Heart left ventricle (tissue), 16 donors: ENCODE measurements at places on chromosomes 2 and 18. TPM values are rescaled to one million over a fixed set of nuclear protein-coding genes. Genes with fewer than 3 reads are reported as not detected.

KIF1A gene
- total RNA-seq, result 3.5 TPM

DPP4 gene
- total RNA-seq, result 16.1 TPM

DSG3 gene
- not detected for total RNA-seq

PDE1A gene
- 4.9 TPM for total RNA-seq

SCG2 gene
- not detected for total RNA-seq

DNA sequence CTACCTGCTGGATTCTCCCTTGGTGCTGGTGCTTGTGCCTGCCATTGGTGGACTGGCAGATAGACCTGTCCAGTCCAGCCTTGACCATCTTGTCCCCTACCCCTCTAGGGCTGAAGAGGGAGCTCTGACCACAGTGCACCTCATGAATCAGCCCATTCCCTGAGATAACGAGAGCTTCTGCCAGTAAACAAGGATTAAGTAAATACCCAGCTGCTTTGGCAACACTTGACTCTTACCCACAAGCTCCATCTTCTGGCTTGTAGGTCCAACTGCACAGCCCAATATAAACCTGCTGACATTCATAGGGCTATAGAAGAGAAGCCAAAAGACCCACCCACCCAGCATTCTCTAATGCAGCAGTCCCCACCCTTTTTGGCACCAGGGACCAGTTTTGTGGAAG is 186.4 kb downstream of the PIK3C3 start:
- no peak for DNase-seq

- no peak for DNase-seq
These were observed 94.6 kb downstream of the PHLPP1 start for GRCh38 chr18:62809900-62810299.

DNA sequence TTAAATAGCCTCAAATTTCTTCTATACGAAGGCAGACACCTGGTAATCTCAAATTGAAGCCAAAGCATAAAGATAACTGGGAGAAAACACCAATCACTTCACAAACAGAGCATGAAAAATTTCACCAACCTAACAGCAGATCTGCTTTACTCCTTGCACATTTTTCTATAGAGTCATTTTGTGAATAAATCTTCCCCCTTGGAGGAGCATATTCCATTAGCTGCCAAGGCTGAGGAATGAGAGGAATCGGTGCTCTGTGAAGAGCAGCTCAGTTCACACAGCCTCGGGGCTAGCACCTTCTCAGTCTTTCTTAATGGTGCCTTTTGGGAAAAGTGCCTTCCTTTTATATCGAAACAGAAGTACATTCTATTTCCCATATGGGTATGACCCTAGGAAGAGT is 1313.7 kb upstream of the NRXN1 start:
- no peak for DNase-seq

DNA sequence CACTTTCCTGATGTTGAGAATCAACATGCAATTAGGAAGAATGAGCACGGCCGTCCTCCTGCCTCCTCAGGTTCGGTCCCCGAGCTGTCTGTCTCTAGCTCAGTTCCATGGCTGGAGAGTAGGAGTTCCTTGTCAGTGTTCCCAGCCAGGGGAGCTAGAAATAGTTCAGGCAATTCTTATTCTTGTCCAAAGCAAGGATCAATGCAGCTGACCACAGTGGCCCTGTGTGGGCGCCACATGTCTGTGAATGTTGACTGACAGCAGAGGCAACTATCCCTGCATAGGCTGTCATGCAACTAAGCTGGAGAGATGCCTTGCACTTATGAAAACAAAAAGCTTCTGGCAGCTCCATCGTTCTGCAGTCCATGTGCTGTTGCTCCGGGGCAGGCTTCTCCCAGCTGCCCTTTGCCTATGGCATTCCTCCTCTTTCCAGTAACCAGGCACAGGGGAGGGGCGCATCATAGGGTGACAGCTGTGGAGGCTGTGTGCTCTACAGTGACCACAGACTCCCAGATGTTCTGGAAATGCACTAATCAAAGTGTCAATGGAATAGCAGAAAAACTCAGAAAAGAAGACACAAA is 58.7 kb downstream of the PDCL3 start:
- no peak for DNase-seq

DNA sequence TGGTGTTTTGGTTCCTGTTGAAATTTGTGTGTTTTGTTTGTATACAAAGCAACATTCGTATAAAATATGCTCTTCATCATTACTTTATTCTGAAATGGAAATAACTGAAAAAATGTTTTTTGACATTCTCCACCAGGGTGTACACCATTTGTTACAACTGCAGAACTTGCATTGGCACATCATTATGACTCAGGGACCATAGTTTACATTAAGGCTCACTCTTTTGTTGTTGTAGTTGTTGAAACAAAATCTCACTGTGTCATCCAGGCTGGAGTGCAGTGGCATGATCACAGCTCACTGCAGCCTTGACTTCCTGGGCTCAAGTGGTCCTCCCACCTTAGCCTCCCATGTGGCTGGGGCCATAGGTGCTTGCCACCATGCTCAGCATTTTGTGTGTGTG is 676.6 kb downstream of the TDRD15 start:
- no peak for DNase-seq

DNA sequence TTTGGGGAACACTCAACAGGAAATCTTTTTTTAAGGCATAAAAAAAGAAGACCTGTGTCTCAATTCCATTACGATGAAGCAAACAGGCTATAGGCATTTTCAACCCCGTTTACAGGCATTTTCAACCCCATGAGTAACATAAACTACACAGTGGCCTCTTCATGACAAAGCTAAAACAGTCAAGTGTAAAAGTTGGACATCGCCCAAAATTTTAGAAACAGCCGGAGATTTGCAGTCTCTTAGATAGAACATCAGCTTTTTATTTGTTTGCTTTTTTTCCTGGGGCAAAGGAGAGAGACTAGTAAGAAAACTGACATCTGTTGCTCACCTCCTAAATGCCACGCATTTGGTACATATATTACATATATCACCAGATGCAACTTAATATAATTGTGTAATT is 173.7 kb downstream of the CMPK2 start:
- no peak for DNase-seq

GRCh38 chr2:178530625-178531142 is 50.4 kb downstream of the PLEKHA3 start:
- no peak for DNase-seq

DNA sequence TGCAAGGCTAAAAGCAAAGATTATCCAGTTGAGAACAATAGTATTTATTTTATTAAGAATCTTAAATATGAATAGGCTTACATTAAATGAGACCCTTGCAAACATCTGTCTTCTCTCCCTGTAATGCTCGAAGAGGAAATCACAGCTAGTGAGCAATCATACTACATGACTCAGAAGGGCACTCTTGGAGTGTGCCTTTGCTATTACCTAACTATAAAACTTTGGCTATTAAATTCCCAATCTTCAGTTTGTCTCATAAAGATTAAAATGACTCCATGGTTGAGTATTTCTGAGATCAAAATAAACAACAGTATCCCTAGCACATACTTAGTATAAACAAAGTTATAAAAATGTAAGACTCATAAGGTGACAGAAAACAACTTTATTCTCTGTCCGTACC is 296.9 kb downstream of the KCNJ3 start:
- no peak for DNase-seq

GRCh38 chr2:122565364-122565763 is 809.9 kb downstream of the TSN start:
- no peak for DNase-seq

DNA sequence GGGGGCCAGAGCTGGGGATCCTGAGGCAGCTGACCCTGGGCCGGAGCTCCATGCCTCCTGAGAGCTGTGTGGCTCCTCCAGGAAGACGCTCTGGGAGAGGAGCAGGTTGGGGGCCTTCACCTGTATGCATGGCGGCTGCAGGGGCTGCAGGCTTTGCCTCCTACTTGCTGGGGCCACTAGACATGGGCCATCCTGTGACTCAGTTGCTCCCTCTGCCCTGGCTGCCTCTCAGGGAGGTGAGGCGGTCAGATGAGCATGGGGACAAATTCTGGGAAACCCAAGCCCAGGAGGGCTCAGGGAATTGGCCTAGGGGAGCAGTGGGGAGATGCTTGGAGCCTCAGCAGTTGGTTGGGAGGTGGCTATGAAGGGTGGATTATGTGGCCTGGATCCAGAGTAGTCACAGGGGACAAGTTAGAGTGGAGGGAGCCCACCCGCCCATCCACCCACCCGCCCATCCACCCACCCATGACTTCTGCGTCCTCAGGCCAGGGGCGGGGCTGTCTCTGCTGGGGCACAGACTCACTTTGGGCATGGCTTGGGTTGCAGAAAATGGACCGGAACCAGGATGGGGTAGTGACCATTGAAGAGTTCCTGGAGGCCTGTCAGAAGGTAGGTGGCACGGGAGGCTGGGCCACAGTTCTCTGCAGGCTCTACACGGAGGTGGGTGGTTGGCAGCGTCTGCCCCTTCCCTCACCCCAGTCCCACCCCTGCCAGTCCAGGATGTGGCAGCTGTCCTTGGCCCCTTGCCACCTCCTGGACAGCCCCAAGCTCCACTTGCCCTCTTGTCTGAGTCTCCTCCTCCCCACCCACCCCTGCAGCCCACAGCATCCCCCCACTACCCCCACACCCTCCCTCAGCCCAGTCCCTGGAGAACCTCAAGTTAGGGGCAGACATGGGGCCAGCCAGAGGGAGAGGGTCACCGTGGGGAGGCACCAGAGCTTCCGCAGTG is 19.5 kb upstream of the FAHD2A start:
- no peak for DNase-seq

DNA sequence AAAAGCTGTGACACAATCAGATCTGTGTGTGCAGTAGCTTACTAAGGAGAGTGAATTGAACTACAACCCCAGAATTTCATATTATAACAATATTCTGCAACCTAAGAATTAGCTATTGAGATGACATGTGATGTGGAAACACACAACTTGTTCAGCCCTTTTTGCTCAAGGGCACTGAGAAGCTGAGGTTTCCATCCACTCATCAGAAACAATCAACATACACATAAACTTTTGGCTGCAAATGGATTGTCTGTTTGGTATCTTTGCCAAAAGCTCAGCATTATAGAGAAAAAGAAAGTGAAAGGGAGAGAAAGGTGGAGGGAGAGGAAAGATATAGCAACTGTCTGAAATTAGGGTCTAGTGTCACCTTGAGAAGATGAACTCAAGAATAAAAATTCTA is 117.2 kb upstream of the KLF7 start:
- no peak for DNase-seq

DNA sequence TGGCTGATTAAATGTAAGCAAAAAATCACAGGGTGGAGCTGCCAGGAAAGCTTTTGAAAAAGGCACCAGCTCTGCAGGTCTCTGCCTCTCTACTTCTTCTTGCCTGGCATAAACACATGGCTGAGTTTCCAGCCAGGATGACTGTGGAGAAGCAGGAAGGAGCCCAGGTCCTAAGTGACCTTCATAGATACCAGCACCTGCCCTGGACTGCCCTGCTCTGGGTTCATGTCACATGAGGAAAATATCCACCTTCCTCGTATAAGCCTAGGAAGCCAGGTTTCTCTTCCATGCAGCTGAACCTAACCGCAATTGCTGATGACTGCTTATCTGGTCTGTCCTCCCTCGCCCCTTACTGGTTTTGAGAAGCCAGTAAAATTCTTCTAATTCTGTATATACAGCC is 47.8 kb upstream of the CREB1 start:
- DNase-seq, result peak; percentile 27

DNA sequence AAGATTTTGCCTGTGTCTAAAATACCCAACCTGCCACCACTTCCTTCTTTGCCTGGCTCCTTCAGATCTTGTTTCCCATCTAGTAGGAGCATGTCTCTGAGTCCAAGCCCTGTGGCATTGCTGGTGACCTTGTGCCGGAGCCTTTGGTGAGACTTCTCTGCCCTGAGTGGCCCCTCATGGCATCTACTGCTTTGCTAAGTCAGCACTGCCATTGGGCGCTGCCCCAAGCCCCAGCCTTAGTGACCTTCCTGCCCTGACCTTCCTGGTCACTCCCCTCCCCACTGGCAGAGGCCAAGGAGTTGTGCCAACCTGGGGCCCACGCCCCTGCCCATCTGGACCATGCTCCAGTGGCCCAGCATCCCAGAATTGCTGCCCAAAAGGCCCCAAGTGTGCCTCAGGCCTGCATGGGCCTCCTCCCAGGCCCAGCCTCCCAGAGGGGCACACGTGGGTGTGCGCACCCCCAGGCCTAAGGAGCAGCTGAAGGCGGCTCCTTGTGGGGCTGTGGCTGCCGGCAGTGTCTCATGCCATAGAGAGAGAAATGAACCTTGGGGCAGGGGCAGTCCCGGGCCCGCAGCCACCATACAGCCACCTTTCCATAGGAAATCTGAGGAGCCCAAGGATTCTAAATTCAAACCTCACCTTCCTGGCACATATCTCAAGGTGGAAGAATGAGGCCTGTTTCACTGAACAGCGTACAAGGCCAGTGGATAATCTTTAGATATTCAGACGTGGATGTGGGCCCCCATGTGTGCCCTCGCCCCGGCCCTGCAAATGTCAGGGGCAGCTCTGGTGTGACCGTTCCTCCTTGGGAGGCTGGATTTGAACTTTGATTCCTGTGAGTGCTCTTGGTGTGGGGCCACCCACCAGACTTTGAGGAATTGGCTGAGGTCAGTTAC is 100.2 kb upstream of the SLC66A3 start:
- no peak for DNase-seq

DNA sequence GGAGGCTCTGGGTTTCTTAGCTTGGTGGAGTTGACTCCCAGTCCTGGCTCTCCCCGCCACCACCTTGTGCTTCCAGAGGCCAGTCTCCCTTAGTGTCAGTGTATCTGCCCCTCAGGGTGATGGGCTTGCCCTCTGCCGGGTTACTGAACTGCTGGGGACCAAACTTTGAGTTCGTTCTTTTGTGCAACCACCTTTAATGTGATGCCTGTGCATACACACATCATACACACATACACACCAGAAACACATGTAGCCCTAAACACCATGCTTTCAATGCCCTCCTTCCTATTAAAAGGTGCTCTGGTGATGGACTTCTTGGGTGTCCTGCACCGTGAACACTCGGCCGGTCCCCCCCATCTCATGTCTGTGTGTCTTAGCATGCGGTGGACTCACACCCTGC is 315.1 kb upstream of the EPAS1 start:
- DNase-seq, result no peak
